ENCODE measurements at places on chromosomes 12 and 14. TPM values are rescaled to one million over a fixed set of nuclear protein-coding genes. Genes with fewer than 3 reads are reported as not detected.

SYNDIG1L gene
- not detected for total RNA-seq

DNA sequence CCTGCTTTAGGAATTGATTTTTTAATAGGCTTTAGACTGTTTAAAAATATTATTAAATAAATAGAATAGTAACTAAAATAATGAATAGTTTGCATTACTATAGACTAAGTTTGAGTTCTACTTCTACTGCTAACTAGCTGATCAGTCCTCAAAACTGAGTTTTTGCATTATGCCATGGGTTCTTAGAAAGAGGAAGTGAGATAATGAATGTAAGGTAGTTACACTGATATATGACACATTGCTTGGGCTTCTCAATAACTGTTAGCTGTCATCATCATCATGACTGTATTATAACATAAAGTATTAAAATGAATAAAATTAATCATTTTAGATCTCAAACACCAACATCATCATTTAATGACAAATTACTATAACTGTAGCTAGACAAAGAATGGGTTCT lies 949.7 kb downstream of the TRHDE start:
- no peak for DNase-seq

DNA sequence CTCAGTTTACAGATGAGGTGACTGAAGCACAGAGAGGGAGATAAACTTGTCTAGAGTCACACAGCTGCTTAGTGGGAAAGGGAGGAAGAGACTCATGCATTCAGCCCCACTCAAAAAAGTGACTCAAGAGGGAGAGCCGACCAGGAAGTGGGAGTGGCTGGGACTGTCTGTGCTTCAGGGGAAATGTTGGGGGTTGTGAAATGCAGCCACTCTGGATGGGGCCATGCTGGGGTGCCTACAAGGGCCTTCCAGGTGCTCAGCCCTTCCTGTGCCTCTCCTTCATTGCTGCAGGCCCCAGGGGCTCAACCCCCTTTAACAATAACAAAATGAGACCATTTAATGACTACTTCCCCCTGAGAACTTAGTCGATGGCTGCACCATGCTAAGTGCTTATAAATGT lies 41.8 kb downstream of the CACNA1C start:
- DNase-seq, result no peak

GRCh38 chr14:52824462-52824861 lies 33.1 kb upstream of the GNPNAT1 start:
- DNase-seq, result no peak
